B cell (primary cell): ENCODE measurements at places on chromosomes 1 and 21.

- no peaks in the 10 kb centered on the region for H3K36me3 ChIP-seq
- H3K4me3 ChIP-seq: no peak overlapping the region
- H3K4me1 ChIP-seq: no peaks in the 10 kb centered on the region
- no peak overlapping the region for H3K27ac ChIP-seq
- peaks cover 16% of the 10 kb centered on the region for H3K27me3 ChIP-seq
Measured at GRCh38 chr1:85208488-85208887, 7.7 kb upstream of the SYDE2 start.

GRCh38 chr1:167110586-167110985, 16.7 kb downstream of the STYXL2 start:
- H3K4me3 ChIP-seq: no peak overlapping the region
- H3K36me3 ChIP-seq: no peaks in the 10 kb centered on the region
- peaks cover 15% of the 10 kb centered on the region for H3K4me1 ChIP-seq
- DNase-seq: peak; percentile 15
- H3K27me3 ChIP-seq: no peaks in the 10 kb centered on the region
- no peak overlapping the region for H3K27ac ChIP-seq

GRCh38 chr1:230340526-230341161, 85.5 kb downstream of the PGBD5 start:
- H3K36me3 ChIP-seq: no peaks in the 10 kb centered on the region
- no peak overlapping the region for H3K27ac ChIP-seq
- H3K4me3 ChIP-seq: no peak overlapping the region
- no peaks in the 10 kb centered on the region for H3K27me3 ChIP-seq
- H3K4me1 ChIP-seq: no peaks in the 10 kb centered on the region

GRCh38 chr21:29157080-29157479, 26.6 kb downstream of the MAP3K7CL start:
- H3K4me3 ChIP-seq: no peak overlapping the region
- no peaks in the 10 kb centered on the region for H3K4me1 ChIP-seq
- no peaks in the 10 kb centered on the region for H3K27me3 ChIP-seq
- H3K36me3 ChIP-seq: no peaks in the 10 kb centered on the region
- DNase-seq: no peak

- H3K4me1 ChIP-seq: peaks cover 33% of the 10 kb centered on the region
- peaks cover 7% of the 10 kb centered on the region for H3K36me3 ChIP-seq
- DNase-seq: no peak
- no peak overlapping the region for H3K4me3 ChIP-seq
- H3K27me3 ChIP-seq: no peaks in the 10 kb centered on the region
Measured at GRCh38 chr1:32116531-32116930, 8.7 kb downstream of the KPNA6 start.

GRCh38 chr21:46119637-46120271, 21.8 kb downstream of the COL6A2 start:
- no peak for DNase-seq
- no peaks in the 10 kb centered on the region for H3K36me3 ChIP-seq
- no peaks in the 10 kb centered on the region for H3K27me3 ChIP-seq
- H3K4me3 ChIP-seq: no peak overlapping the region

DNA sequence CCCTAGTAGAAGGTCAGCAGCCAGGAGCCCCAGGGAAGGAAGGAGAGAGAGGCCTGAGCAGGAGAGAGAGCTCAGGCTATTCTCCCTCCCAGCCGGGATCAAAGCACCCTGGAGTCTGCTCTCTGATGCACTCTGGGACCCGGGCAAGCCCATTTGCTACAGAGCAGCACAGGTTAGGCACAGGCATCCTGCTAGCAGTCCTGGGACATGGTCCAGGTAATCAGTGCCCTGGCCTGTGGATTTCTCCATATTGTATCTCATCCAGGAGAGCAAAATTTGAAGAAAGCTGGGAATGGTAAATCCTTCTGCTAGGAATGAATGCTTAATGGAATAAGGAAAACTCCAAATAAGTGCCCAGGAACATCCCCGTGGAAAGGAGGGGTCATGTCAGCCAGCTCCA, 130.3 kb downstream of the HIVEP3 start:
- H3K36me3 ChIP-seq: no peaks in the 10 kb centered on the region
- peaks cover 19% of the 10 kb centered on the region for H3K4me1 ChIP-seq
- DNase-seq: no peak
- no peak overlapping the region for H3K27ac ChIP-seq
- H3K4me3 ChIP-seq: no peak overlapping the region

GRCh38 chr1:149845416-149845815, 54.0 kb upstream of the BOLA1 start:
- H3K36me3 ChIP-seq: peaks cover 5% of the 10 kb centered on the region
- DNase-seq: peak; percentile 6
- H3K27ac ChIP-seq: peak overlapping the region; percentile 44
- no peaks in the 10 kb centered on the region for H3K27me3 ChIP-seq

GRCh38 chr1:204465546-204466415, 28.8 kb downstream of the PIK3C2B start:
- H3K4me1 ChIP-seq: peaks cover 80% of the 10 kb centered on the region
- H3K4me3 ChIP-seq: no peak overlapping the region
- peaks cover 31% of the 10 kb centered on the region for H3K36me3 ChIP-seq
- no peaks in the 10 kb centered on the region for H3K27me3 ChIP-seq
- peak; percentile 57 for DNase-seq
- H3K27ac ChIP-seq: peak overlapping the region; percentile 72

DNA sequence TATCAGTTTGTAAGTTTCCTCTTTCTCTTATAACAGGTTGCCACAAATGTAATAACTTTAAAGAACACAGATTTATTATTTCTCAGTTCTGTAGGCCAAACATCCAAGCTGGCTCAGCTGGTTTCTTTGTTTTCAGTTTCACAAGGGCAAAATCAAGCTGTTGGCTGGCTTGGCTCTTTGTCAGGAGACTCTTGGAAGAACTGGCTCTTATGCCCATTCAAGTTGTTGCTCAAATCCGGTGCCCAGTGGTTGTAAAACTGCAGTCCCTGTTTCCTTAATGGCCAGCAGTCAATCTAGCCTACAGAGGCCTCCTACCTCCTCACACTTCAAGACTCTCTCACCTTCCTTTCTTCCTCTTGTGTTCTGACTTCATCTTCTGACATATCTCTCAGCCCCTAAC, 1171.0 kb downstream of the MRPL39 start:
- H3K4me1 ChIP-seq: no peaks in the 10 kb centered on the region
- H3K27ac ChIP-seq: no peak overlapping the region
- H3K36me3 ChIP-seq: peaks cover 2% of the 10 kb centered on the region
- DNase-seq: no peak
- no peak overlapping the region for H3K4me3 ChIP-seq

- no peak overlapping the region for H3K27ac ChIP-seq
- no peaks in the 10 kb centered on the region for H3K36me3 ChIP-seq
- no peak for DNase-seq
- no peaks in the 10 kb centered on the region for H3K4me1 ChIP-seq
- no peak overlapping the region for H3K4me3 ChIP-seq
Measured at GRCh38 chr1:186014370-186015037, 280.3 kb downstream of the HMCN1 start.

- no peaks in the 10 kb centered on the region for H3K27me3 ChIP-seq
- DNase-seq: peak; percentile 38
- H3K4me3 ChIP-seq: no peak overlapping the region
Measured at GRCh38 chr1:104648269-104648691, 898.6 kb downstream of the AMY1C start.

- peaks cover 18% of the 10 kb centered on the region for H3K4me1 ChIP-seq
- no peak overlapping the region for H3K27ac ChIP-seq
- no peak overlapping the region for H3K4me3 ChIP-seq
- H3K27me3 ChIP-seq: no peaks in the 10 kb centered on the region
Measured at GRCh38 chr1:156809281-156809680, 7.4 kb downstream of the SH2D2A start.

DNA sequence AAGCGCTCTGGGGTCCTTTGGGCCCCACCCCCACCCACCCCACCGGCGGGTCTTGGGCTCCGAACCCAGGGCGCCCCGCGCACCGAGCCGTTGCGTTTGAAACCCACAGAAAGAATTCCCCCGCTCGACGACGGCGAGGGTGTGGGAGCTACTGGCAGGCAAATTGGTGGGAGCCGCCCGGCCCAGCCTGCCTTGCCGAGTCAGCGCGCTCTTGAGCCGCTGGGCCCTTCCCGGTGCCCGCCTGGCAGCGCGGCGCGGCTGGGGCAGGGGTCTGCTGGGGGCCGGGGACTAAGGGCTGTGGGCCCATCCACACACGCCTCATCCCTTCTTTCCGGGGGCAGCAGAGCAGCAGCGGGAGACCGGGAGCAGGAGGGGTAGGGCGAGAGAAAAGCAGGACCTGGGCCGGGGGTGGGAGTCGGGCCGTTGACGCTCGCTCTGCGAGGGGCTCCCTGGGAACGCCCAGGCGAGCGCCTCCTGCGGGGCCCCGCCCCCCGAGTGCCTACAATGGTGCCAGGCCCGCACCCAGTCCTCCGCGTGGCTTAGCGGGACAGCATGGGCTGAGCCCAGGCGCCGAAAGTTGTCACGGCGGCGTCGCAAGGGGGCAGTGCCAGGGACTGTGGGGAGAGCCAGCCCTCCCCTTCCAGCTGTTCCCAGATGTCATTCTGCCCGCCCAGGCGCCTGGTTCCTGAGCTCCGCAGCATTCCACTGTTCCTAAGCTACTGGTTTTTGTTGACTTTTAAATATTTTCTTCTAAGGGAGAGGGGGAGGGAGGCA, at the start of gene C1orf94:
TSS of gene C1orf94 (plus strand) at position 78 of the 774 bp plus-strand sequence. CDS start 883 bp downstream, outside the sequence.
- no peak within 1 kb of the TSS for H3K27ac ChIP-seq
- peaks cover 10% of the 10 kb centered on the region for H3K27me3 ChIP-seq
- H3K4me1 ChIP-seq: no peaks in the 10 kb centered on the region
- H3K36me3 ChIP-seq: no peaks in the 10 kb centered on the region
- DNase-seq: no peak

- DNase-seq: no peak
- no peak overlapping the region for H3K4me3 ChIP-seq
- no peaks in the 10 kb centered on the region for H3K36me3 ChIP-seq
- H3K27ac ChIP-seq: no peak overlapping the region
- H3K27me3 ChIP-seq: no peaks in the 10 kb centered on the region
Measured at GRCh38 chr1:53508991-53509666, 49.9 kb downstream of the DMRTB1 start.

DNA sequence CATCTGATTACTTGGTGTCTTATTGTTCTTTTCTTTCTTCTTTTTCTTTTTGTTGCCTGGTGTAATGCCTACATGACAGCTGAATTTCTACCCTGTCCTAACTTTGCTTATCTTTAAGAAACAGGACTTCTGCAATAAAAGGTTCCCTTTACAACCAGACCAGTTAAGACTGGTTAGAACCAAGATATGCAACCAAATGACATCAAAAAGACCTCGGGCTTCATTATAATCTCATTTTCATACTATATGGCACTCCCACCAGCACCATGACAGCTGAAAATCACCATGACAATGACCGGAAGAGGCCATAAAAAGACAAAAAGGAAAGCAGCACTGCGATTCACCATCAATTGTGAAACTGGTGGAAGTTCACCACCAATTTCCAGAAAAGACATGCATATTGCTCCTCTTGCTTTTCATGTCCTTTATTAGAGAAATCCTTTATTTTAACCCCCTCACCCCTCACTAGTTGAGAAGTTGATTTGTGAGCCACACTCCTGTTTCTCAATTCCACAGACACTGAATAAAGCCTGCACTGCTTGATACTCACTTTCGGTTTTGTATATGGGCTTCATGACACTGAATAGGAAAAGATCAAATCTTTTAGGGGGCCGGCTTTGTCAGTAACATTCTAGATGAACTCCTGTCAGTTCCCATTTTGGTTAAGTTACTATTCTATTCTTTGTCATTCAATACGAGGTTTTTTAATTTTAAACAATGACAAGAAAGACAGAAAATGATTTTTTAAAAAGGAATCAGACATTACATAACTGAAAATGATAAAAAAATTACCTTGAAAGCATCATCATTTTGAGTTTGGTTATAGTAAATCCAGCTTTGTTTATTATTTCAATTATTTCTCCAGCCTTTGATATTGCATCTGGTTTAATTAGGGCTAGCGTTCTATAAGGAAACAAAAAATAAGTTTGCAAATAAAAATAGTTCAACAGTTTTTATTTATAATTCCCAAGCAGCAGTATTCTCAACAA, 58.1 kb downstream of the NME7 start:
- H3K27ac ChIP-seq: no peak overlapping the region
- no peaks in the 10 kb centered on the region for H3K36me3 ChIP-seq
- H3K4me3 ChIP-seq: no peak overlapping the region
- no peaks in the 10 kb centered on the region for H3K4me1 ChIP-seq
- H3K27me3 ChIP-seq: no peaks in the 10 kb centered on the region

GRCh38 chr1:44273560-44274350, 60.5 kb downstream of the DMAP1 start:
- no peak overlapping the region for H3K27ac ChIP-seq
- DNase-seq: no peak
- no peak overlapping the region for H3K4me3 ChIP-seq
- no peaks in the 10 kb centered on the region for H3K27me3 ChIP-seq
- no peaks in the 10 kb centered on the region for H3K36me3 ChIP-seq
